ENCODE measurements at places on chromosomes 3 and 15.

DNA sequence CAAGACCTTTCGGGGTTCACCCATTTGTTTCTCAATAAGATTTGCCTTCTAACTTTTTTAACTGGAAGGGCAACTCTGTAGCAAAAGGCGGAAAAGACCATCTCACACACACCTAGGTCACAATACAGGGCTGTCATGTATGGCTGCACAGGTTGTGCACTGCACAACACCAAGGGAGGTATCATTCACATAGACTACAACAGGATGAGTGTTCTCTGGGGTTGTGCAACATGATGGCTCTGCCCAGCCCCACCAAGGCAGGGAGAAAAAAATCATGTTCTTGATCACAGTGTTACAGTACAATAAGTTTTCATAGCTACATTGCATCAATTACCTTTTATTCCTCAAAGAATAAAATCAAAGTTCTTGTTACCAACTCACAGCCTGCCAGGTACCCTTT lies 52.8 kb downstream of the ANXA2 start:
- no peak for DNase-seq

DNA sequence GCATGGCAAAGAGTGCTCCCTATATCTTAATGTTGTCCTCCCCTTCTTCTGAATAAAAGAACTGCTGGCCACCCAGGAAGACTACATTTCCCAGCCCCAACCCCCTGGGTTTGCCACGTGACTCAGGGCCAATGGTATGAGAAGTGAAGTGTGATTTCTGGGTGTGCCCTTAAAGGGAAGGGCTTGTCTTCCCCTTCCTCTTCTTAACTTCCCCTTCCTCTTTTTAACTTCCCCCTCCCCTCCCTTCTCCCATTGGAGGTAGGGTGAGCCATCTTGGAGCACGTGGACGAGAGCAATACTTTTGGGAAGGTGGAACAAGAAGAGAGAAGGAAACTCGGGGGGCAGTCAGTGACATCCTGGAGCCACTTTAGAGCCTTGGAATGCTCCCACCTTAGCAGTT lies 6.8 kb upstream of the KBTBD12 start:
- no peak for DNase-seq

- no peak for DNase-seq
Measured at GRCh38 chr3:110576960-110577359, 494.7 kb upstream of the NECTIN3 start.

- DNase-seq = peak; percentile 92
Measured at GRCh38 chr3:187748050-187748481, 2.8 kb upstream of the BCL6 start.

DNA sequence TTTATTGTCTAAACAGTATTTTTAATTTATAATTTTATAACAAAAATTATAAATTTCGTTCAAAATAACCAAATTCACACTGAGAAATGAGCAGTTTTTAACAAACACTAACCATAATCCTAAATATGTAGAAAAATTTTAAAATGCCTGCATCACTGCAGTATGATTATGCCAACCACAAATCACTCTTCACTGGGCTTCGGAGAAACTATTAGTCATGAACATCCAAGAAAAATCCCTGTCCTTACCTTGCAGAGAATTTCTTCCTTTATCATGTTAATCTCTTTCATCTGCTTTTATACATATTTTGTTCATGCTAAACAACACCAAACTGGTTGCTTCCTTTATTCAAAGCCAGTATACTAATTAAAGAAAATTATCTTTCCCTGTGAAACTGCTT lies 511.0 kb upstream of the ALCAM start:
- no peak for DNase-seq

- no peak for DNase-seq
Measured at GRCh38 chr3:124600765-124601164, 129.5 kb upstream of the UMPS start.

- DNase-seq = no peak
Measured at GRCh38 chr3:150996731-150997130, 24.2 kb upstream of the CLRN1 start.

DNA sequence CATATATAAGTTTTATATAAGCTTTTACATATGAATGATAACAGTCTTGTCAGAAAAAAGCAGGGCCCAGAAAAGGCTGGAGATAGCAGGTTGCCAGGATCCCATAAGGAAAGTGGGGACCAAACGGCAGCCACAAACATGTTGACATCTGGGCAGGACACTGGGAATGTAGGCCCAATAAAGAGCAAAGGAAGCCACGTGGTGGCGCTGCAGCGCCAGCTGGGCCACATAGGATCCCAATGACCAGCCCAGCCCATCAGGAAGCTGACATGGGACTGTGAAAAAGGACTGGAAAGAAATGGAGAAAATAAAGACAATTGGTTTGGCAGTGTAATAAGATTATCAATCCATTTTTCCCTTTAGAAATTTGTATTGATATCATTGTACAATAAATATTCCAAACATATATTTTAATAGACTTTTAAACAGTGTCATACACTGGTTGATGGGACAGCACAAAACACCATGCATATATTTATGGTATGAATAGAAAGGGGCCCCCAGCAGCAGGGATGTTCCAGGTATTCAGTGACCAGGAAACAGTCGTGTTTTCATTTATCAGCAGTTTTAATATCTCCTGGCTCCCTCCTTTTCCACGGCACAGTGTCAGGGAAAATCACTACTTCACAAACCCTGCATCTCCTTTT lies 89.0 kb upstream of the STRIT1 start:
- peak; percentile 75 for DNase-seq

GRCh38 chr15:31270767-31271166 lies 55.9 kb upstream of the KLF13 start:
- DNase-seq = peak; percentile 27

DNA sequence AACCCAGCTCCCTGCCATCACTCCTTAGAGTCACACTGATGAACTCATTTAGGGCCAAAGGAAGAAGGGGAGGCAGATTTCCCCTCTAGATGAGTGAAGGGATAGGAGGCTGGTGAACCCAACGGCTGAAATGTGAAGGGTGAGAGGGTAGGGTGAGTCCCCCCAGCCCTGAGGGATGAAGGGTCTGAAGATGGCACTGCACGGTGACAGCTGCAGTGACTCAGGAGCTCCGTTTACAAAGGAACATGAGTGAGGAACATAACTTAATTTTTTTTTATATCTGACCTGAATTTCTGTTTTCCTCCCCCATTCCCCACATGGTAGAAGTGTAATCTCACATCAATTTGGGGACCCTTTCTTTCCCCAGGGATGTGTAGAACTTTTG lies 14.0 kb downstream of the SNX33 start:
- DNase-seq = no peak

DNA sequence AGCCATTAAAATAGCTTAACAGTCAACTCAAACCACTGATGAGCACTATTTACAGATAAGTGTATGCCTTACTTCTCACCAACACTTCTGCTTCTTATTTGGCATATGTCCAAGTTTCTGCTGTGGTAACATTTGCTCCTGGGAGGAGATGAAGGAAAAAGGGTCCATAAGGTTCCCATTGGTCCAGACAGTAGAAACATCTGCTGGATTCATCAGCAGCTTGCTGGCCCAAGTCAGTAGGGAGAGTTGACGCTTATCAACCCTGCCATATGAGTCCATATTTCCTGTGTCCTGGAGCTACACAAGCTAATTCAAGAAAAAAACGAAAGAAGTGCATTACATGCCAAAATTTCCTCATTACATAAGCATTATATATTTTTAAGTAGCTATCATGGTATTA lies 824.5 kb downstream of the CADM2 start:
- no peak for DNase-seq

- DNase-seq = peak; percentile 22
Measured at GRCh38 chr3:72213296-72214065, 428.5 kb upstream of the PROK2 start.

DNA sequence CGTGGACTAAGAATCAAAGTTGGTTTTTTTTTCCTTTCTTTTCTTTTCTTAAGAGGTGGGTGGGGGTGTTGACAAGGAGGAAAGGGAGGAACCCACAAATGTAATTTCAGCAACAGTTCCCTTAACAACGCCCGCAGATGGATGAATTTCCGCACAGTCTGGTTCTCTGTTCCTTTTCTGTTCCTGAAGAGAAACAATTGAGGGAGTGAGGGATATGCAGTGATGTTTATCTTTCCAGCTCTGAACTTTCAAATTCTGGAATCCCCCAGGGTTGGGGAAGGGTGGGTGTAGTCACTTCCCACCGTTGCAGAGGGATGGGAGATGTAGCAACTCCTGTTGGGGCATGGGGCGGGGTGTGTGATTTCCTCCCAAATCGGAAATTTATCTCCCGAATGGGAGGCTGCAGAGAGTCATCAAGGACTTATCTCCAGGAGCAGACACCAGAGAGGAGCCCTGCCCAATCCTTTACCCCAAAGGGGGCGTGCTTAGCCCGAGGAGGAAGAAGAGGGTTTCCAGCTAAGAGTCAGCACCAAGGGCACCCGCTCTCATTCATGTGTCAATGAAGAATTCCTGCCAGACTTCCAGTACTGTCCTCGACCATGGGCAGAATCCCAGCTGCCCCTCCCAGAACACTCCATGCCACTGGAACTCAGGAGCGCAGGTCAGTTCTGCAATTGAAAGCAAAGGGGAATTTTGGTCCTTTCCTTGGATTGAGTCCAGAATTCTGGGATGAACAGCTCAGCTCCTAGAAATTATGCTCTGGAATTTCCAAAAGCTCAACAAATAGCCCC lies 35.0 kb upstream of the CFAP161 start:
- DNase-seq = no peak

- DNase-seq = no peak
Measured at GRCh38 chr15:87877114-87877810, 379.3 kb downstream of the NTRK3 start.

DNA sequence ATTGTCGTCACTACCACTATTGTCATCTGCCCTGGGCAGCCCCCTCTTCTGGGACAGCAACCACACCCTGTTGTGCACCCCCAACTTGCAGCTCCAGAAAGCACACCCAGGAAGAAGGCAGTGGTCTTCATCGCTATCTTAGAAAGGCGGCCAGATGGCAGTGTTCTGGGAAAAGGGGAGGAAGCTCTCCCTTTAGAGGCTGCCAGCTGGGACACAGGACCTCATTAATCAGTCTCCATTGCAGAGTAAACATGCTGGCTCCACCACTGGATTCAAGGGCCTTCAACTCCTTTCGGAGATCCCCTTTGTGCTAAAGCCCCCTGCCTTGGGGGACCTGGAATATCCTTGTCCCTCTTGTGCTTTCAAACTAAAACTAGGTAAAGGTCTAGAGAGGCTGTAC lies 199.3 kb upstream of the LINGO1 start:
- DNase-seq = no peak

Data from type B pancreatic cell (in vitro differentiated cells).